ENCODE measurements at places on chromosomes 1 and 21. TPM values are rescaled to one million over a fixed set of nuclear protein-coding genes. Genes with fewer than 3 reads are reported as not detected.

DNA sequence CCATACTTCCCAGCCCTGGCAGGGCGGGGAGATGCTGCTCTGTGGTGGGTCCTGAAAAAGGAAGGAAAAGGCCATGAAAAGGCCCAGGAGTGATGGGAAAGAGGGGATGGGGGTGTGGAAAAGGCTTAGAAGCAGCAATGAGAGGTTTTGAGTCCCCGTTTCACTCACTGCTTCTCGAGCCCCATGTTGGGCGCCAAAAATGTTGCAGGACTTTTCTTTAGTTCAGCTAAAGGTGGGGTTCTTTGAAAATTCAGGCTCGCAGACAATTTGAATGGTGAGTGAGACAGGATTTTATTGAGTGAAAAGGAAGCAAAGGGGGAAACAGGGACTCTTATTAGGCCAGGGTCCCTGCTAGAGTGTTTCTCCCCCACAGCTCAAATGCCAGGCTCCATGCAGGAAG is 93.1 kb downstream of the MRPS6 start:
- H3K4me3 ChIP-seq, result no peak overlapping the region
- no peak for DNase-seq
- no peak overlapping the region for H3K27ac ChIP-seq
- H3K4me1 ChIP-seq, result no peaks in the 10 kb centered on the region

DNA sequence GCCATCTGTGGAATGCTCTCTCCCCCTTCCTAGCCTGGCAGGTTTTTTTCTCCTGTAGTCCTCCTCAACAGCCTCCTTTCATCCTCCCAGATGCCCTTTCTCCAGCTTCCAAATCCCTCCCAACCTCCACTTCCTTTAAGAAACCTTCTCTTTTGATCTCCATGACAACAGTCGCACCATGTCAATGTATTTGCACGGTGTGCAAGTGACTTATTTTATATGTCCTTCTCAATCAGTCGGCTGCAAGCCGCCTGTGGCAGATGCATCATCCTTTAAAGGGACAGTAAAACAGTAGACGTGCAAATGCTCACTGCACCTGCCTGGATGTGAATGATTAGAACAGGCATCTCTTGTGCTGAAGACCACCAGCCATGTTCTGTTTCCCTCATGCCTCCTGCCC is 285.2 kb downstream of the PCP4 start:
- no peaks in the 10 kb centered on the region for H3K4me1 ChIP-seq
- H3K36me3 ChIP-seq, result no peaks in the 10 kb centered on the region
- no peak overlapping the region for H3K27ac ChIP-seq
- DNase-seq, result no peak

- no peak for DNase-seq
- no peaks in the 10 kb centered on the region for H3K27me3 ChIP-seq
- H3K36me3 ChIP-seq, result no peaks in the 10 kb centered on the region
- H3K4me3 ChIP-seq, result no peak overlapping the region
- H3K27ac ChIP-seq, result no peak overlapping the region
Measured at GRCh38 chr21:16377120-16377658, 647.4 kb downstream of the USP25 start.

DNA sequence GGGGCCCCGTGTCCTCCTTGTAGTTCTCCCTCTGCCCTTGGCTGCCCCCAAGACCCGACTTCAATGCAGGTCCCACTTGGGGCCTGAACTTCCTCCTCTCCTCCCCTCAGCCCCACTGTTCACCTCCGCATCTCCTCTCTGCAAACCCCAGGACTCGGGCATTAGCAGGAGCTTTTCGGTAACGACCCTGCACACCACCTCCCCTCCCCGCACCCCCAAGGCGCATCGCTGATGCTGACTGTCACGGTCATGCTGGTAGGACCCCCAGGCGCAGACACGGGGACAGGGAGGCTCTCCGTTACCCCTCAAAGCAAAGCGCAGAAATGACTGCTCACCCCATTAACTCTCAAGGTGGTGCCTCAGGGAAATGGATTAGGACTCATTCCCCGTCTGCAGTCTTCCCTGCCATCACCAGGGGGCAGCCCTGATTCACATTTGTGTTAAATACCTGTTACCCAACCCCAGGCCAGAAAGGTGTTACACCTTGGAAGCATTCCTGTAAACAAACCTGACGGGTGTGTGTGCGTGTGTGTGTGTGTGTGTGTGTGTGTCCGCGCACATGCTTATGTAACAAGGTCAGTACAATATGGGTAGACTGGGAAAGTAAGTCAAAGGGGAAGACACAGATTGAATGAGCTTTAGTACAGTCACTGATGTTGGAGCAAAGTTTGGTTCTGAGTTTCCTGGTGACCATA is 6.4 kb upstream of the GUCA2B start:
- H3K27ac ChIP-seq, result no peak overlapping the region
- peak; percentile 71 for DNase-seq
- no peaks in the 10 kb centered on the region for H3K36me3 ChIP-seq
- no peaks in the 10 kb centered on the region for H3K4me1 ChIP-seq
- H3K27me3 ChIP-seq, result peaks cover 8% of the 10 kb centered on the region

DNA sequence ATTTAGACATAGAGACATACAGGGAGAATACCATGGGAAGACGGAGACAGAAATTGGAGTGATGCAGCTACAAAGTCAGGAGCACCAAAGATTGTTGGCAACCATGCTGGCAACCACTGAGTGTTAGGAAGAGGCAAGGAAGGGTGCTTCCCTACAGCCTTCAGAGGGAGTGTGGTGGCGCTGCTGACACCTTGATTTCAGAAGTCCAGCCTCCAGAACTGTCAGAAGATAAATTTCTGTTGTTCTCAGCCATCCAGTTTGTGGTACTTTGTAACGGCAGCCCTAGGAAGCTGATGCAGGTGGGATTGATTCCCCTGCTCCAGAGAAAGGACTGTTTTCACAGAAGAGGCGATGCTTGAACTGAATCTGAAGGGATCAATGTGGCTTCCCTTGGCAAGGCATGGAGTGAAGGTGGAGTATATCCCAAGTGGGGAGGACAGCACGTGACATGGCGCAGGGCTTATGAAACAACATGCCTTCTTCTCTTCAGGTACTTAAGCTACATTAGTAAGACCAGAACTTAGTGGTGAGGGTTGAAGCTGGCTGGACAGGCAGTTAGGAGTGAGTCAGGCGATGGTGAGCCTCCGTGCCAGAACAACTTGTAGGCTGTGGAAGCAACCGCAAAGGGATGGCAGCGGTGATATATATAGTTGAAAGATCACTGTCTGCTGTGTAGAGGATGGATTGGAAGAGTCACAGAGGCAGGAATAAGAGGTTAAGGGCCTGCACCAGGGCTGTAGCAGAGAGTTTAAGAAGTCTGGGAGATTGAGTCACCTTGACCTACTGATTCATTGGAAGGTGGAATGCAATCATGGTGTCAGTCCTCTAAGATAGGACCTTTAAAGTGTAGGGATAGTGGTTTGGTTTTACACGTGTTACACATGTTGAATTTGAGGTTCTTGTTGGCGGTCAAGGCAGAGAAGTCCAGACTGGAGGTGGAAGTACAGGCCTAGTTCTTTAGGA is 2.1 kb downstream of the LEPR start:
- no peaks in the 10 kb centered on the region for H3K36me3 ChIP-seq
- H3K27me3 ChIP-seq, result no peaks in the 10 kb centered on the region
- DNase-seq, result no peak
- H3K4me3 ChIP-seq, result no peak overlapping the region

DNA sequence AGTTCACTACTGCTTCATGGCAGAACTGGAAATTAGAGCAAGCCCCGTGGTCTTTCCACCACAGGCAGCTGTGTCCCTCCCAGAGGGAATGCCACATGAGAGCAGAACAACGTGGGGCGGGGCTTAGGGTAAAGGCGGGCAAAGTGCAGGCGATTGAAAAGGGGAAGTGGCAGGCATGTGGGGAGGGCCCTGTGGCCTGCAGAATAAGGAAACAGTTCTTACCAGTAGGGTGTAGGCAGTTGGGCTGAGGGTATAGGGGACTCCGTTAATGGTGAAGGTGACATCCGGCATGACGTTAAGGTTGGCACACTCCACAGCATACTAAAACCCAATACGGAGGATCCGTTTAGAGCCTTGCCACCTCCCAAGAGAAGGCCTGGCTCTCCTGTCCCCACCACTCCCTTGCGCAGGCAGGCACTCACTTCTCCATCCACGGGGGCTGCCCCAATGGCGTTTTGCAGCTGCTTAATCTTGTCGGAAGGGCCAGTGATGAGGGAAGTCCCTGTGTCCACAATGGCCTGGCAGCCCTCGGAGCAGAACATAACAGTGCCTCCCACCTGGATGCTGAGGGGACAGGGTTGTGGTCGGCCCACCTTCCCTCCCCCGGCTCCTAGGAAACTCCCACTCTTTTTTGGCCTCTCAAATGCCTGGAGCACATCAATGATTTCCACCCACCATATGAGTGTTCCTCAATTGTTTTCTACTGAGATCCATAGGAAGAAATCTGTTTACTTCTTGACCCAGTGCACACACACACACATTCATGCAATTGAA is 9.1 kb upstream of the RAB7B start:
- H3K36me3 ChIP-seq, result no peaks in the 10 kb centered on the region
- DNase-seq, result peak; percentile 71
- no peaks in the 10 kb centered on the region for H3K4me1 ChIP-seq
- no peaks in the 10 kb centered on the region for H3K27me3 ChIP-seq

DCST1 gene
- not detected for total RNA-seq

OR2T2 gene
- total RNA-seq, result not detected

PGLYRP3 gene
- not detected for total RNA-seq

GRCh38 chr1:205446828-205447227 is 9.0 kb downstream of the BLACAT1 start:
- H3K36me3 ChIP-seq, result no peaks in the 10 kb centered on the region
- H3K27ac ChIP-seq, result no peak overlapping the region
- DNase-seq, result no peak
- H3K27me3 ChIP-seq, result peaks cover 3% of the 10 kb centered on the region
- no peak overlapping the region for H3K4me3 ChIP-seq

DNA sequence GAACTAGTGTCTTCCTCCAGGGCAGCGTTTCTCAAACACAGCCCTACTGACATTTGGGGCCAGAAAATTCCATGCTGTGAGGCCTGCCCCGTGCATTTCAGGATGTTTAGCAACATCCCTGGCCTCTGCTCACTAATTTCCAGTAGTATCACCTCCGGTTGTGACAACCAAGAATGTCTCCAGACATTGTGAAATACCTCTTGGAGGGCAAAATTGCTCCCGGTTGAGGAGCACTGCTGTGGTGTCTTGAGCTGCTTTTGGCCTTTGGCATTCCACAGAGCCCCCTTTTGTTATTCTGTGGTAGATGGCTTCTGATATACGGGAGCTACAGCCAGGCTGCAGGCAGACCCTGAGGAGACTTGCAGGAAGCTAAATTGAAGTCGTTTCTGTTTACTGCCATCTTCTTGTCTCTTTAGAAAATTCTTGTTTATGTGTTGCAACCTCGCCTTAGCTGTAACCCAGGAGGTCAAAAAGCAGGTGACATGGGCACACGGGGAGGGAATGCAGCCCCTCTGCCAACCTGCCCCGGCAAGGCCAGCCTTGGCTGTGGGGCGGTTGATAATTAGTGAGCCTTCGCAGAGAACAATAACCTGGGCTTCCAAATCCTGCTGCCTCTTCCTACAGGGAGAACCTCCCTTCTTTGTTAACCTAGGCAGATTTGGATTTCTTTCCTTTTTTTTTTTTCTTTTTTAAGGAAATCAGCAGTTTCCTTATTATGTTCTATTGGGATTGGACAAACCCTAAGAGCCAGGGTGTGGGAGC is 74.7 kb upstream of the AKT3 start:
- H3K4me1 ChIP-seq, result no peaks in the 10 kb centered on the region
- H3K4me3 ChIP-seq, result no peak overlapping the region
- H3K27ac ChIP-seq, result no peak overlapping the region
- no peak for DNase-seq
- peaks cover 1% of the 10 kb centered on the region for H3K27me3 ChIP-seq

DNA sequence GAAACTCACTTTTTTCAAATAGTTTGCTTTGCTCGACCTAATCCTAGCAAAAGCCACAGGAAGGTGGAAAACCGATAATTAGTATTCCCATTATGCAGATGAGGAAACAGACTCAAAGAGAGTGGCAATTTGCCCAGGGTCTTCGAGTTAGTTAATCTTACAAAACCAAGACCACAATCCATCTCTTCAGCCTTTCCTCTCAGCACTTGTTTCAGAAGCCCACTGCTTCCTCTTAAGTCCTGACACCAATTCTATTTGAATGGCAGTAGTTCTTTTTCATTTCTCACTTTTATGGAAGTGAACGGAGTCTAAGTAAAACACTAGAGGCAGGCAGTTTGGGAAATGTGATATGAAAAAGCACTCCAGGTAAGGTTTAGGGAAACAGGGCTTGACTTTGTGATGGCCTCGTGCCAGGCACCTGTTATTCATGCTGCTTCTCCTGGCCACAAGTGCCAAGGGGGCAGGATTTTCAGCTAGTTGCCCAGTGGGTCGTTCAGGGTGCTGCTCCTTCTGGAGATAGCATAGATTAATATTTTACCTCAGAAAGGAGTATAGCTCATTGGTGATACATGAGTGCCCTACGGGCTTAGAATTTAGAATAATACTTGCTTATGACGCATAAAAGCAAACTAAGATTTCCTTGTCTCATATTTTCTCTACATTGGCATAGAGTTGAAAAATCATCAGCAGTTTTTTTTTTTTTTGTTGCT is 76.6 kb upstream of the NRIP1 start:
- H3K36me3 ChIP-seq, result no peaks in the 10 kb centered on the region
- DNase-seq, result no peak
- no peaks in the 10 kb centered on the region for H3K4me1 ChIP-seq
- no peak overlapping the region for H3K4me3 ChIP-seq

- H3K4me1 ChIP-seq, result peaks cover 13% of the 10 kb centered on the region
- H3K27me3 ChIP-seq, result no peaks in the 10 kb centered on the region
- no peaks in the 10 kb centered on the region for H3K36me3 ChIP-seq
Measured at GRCh38 chr1:219085082-219085481, 88.6 kb upstream of the LYPLAL1 start.

DNA sequence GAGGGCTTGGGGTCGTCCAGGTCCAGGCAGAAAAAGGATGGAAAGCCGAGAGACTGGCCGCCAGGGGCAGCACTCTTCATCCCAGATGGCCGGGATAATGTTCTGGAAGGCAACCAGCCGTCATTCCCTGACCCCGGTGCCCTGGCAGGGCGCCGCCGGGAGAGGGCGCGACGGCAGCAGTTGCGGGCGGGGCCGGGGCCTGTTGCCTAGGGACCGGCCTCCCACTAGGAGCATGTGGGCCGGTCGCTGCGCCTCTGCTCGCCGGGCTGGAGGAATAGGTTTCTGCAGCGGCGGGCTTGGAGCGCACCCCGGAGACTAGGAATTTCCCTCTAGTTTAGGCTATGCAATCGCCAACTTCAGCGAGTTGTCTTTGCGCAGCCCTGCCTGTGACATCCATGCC is 11.0 kb downstream of the DMRTB1 start:
- H3K4me3 ChIP-seq, result no peak overlapping the region
- peak; percentile 41 for DNase-seq
- H3K36me3 ChIP-seq, result no peaks in the 10 kb centered on the region
- H3K27me3 ChIP-seq, result no peaks in the 10 kb centered on the region

DNA sequence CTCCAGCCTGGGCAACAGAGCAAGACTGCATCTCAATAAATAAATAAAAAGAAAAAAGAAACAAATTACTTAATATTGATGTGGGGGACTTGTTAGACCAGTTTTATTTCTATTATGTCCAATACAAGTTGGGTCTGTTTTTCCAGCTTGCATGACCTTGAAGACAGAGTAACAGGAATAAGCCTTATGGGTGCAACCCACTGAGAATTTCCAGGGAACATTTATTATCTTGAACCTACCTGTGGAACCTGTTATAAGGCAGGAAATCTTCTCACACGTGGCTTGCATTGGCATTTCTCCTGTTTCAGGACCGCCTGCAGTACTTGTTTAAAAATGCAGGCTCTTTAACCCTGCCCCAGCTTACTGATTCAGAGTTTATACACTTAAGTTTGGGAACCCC is 64.0 kb downstream of the ZBTB17 start:
- H3K27ac ChIP-seq, result no peak overlapping the region
- no peaks in the 10 kb centered on the region for H3K27me3 ChIP-seq
- no peaks in the 10 kb centered on the region for H3K36me3 ChIP-seq

- no peak overlapping the region for H3K27ac ChIP-seq
- H3K36me3 ChIP-seq, result no peaks in the 10 kb centered on the region
- no peak overlapping the region for H3K4me3 ChIP-seq
Measured at GRCh38 chr1:101338714-101339430, 102.1 kb downstream of the S1PR1 start.
